ENCODE measurements at places on chromosomes 5 and 9.

- peak; percentile 72 for DNase-seq
Measured at GRCh38 chr9:126502417-126503332, 111.1 kb upstream of the LMX1B start.

DNA sequence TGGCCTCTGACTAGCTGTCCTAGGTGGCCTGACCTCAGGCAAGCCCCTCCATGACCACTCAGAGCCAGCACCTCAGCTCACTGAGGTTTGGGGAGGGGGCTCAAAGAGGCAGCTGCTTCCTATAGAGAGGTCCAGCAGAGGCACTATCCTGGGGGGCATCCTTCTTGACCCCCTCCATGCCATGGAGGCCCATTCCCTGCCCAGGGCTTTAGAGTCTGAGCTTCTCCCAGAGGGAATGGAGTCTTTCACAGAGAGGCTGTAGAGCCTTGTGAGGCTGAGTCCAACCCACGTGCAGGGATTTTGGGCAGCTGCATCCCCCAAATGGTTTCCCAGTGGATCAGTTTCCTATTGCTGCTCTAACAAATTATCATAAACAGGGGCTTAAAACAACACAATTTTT, 16.9 kb downstream of the IRF1 start:
- peak; percentile 65 for DNase-seq

- no peak for DNase-seq
Measured at GRCh38 chr5:109645707-109646192, 44.0 kb upstream of the MAN2A1 start.

DNA sequence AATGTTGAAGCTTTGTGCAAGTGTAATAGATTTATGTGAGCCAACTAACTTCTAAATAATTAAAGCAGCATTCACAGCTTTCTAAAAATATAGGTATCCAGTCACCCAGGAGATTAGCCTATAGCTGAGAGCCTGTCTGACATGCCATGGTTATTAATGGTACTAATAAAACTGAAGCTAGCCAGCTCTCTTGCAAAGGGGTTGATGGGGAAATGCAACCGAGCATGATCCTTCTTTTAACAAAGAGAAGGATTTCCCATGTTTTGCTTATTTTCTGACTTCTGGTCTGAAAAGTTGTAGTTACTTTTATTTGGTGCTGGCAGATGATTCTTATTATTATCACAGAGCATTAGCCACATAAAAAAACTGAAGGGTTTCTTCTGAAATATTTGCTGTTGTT, 488.7 kb upstream of the CYLC2 start:
- no peak for DNase-seq

DNA sequence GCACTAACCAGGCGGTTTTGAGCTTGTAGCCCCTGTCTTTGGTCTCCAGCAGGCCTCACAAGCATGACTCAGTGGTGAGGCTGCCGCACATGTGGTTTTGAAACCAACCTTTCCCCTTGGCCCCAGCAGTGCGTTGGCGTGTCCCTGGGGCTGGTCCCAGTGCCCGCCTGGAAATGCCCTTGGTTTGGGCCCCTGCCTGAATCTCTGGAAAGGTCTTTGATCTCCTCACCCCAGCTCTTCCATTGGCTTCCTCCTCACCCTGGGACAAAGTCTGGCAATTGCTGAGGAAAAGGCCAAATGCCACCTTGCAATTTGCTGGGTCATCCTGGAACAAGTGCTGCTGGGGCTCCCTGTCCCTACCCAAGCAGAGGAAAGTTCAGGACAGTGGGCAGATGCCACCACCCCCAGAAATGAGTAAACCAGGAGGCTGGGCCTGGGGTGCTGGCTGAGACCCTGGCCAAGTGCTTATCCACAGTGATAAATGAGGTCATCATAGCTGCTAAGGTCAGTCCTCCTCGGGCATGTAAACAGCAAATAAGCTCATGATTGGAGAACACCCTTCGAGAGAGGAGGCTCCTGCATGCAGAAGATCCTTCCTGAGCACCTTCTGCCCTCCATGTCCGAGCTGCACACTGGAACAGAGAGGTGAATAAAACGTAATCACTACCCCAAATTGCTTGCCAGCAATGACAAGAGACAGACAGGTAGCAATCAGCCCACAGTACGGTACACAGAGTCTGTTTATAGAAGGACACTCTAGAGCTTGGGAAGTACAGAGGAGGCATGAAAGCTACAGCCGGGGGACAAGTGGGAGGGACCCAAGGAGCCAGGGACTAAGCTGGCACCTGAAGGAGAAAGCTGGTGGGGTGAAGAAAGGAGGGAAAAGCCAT, 98.9 kb upstream of the CPEB4 start:
- no peak for DNase-seq

- DNase-seq: no peak
Measured at GRCh38 chr5:122902263-122902662, 56.9 kb downstream of the SNX24 start.

GRCh38 chr9:89144238-89144637, 34.4 kb downstream of the SHC3 start:
- no peak for DNase-seq

DNA sequence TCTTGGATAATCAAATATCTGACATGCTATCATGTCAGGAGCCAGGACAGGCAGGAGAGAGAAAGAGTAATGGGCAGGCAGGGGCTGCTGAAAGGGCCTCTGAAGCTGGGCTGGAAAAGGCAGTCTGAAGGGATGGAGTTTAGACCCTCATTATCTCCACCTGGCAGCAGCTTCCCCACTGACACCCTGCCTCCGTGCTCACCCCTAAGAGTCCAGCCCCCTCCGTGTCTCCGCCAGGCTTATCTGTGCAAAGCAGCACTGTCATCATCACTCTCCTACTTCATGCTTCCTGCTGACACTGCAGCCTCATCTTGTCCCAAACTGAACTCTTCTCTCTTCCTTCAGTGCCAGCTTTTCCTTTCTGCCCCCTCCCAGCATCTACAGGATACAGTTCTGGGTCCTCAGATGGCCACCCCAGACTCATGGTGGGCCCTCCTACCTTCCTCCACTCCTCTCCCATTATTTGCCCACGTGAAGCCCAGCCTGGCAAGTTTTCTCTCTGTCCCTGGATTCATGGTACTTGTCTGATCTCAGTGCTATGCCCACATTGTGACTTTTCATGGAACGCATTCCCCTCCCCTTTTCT, 70.9 kb upstream of the KLF9 start:
- no peak for DNase-seq

DNA sequence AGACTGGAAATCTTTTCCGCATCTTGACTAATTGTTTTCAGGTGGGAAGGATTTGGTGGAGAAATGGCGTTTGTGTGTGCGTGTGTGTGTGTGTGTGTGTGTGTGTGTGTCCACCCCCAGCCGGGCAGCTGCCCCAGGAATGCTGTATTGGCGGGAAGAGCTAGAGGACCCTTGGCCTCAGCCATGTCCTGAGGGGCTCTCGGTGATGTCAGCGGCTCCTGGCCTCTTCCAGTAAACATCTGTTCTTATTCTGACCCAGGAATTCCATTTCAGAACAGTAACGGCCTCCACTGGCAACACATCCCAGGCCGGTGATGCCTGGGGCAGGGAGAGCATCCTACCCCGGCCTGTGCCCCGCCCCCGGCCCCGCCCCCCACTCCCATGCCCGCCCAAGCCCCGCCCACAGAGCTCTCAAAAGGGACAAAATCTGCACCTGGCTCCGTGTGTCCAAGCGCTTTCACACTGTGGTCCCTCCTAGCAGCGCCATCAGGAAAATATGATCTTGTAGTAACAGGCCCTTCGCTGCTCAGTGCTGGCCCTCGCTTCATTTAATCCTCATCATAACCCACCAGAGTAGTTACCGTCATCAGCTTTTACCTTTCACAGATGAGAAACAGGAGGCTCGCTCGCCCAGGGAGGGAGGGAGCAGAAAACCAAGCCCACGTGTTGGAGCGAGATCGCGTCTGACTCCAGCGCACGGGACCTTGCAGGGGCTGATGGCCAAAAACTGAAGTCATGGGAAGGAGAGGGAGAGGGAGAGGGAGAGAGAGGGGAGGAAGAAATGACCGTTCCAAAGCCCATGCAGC, 18.9 kb downstream of the ADAMTS2 start:
- peak; percentile 47 for DNase-seq

DNA sequence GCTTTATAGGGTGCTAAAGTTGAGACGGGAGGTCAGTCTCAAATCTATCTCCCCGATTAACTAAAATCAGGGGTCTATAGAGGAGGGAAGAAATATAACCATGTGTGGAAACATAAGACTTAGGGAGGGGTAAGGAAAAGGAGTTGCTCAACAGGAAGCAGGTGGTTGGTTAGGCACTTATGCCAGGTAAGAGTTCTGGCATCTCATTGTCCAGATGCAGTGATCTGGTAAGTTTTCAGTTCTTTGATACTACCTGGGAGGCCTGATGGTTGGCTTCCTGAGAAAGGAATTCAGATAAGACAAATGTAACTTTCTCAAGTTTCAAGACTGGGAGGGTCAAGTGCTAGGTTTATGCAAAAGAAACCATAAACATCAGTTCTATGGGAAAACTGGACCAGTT, 47.7 kb downstream of the CERT1 start:
- DNase-seq: no peak

All from spleen (tissue), 13 donors.